ENCODE measurements at places on chromosomes 7 and 10.

DNA sequence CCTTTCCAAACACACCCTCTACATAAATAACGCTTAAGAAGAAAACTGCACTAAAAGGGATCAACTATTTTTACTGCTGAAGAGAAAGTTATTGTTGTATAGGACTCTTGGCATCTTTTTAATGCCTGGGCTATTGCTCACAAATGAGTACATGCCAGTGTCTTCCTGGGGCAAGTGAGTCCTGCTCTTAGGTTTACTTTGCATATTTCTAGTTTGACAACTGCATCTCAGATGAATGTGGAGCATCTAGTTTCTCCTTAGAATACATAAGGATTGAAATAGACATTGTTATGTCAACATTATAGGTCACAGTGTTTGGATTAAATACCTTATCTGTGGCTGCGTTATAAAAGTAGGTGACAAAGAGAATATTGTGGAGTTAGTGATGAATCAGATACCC lies 44.5 kb downstream of the PSMC2 start:
- no peak for DNase-seq

- DNase-seq = no peak
Measured at GRCh38 chr7:68640103-68640502, 958.2 kb upstream of the AUTS2 start.

DNA sequence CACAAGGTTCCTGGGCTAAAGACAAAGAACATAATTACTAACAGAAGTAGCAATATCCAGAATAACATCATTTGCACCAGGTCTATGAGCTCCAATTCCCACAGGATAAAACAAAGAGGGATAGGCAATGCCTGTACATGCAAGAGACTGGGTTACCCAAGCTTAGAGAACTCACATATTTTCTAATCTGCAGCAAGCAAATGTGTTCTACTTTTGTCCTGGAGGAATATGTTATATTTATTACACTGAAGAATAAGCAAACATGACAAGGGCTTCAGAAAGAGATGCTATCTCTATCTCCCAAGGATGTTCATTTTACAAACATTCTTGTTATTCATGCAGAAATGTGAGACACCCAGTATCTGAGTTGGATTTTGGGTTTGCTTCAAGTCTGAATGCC lies 118.6 kb downstream of the MDFIC start:
- DNase-seq = no peak

DNA sequence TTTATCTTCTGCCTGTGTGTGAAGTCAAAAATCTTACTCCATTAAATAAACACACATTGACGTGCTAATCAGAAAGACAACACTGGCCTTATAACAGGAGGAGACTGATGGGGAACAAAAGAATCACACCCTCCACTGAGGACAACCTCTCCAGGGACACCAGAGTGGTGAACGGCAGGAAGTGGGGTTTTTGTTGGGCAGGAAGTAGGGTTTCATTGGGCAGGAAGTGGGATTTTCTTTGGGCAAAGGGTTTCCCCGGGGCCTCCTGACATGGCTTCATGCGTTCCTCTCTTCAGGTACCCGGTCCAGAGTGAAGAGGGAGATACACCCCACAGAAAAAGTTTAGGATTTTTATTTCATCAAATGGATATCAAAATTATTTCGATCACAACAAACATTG lies 30.6 kb downstream of the ADARB2 start:
- DNase-seq = no peak

DNA sequence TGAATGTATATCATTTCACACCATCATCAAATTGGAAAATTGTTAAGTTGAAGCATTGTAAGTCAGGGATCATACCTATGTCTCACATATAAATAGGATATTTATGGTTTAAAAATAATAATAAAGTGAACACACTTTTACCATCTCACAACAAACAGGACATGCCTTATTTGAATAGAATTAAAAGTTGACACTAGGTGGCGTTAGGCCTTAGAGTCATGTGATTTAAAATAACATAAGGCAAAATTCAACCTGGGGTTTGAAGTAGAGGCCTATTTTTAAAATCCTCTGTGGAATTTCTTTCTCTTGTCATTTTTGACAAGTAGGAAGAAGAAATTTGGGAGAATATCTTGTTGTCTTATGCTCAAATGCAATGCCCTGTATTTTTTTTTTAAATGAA lies 184.7 kb upstream of the PCDH15 start:
- no peak for DNase-seq

DNA sequence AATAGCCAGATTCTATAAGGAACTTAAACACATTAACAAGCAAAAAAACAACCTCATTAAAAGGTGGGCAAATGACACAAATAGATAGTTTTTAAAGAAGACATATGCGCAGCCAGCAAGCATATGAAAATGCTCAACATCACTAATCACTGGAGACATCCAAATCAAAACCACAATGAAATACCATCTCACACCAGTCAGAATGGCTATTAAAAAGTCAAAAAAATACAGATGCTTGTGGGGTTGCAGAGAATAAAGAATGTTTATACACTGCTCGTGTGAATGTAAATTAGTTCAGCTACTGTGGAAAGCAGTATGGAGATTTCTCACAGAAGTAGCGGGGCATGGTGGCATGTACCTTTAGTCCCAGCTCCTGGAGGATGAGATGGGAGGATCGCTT lies 164.0 kb downstream of the CHRM2 start:
- DNase-seq = no peak

- DNase-seq = no peak
Measured at GRCh38 chr7:87147500-87147899, 4.8 kb upstream of the DMTF1 start.

DNA sequence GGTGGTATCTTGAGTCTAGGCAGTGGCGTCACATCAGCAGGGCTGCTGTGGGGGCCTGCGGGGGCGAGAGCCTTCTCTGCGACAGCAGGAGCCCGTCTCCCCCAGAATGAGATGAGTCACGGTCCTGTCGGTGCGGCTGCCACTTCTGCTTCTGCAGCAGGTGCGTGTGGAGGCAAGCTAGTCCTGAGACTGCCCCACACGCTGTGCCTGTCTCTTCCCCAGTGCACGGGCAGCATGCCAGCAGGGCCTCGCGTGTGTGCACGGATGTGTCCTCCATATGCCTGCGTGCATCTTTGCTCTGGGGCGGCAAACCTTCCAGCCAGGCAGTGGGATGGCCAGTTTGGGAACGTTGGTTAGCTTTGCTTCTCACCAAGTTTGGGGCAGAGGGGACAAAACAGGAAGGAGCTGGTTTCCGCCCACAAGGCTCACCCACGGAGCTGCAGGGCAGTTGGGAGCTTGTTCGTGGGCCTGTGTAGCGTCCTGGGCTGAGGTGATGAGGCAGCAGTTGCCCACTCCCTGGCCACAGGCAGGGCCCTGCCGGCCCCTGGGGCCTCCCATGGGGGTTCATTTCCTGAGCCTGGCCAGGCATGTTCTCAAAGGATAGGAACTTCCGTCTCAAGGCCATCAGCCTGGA lies 60.8 kb upstream of the PPIF start:
- no peak for DNase-seq

DNA sequence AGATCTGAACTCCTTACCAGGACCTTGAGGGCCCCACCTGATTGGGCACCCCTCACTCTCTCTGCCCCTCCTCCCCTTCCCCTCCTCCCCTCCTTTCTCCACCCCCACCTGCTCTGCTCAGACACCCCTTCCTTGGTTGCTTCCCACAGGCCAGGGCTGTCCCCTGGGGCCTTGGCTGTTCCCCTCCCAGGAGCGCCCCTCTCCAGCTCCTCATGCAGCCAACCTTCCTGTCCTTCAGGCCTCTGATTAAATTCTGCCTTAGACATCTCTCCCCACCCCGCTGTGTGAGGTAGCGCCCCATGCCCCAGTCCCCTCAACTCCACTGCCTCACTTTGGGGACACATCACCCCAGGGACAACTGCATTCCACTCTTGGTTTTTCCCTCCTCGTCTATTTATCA lies 32.4 kb downstream of the HTRA1 start:
- DNase-seq = no peak

GRCh38 chr7:70568674-70569334 lies 563.1 kb upstream of the GALNT17 start:
- no peak for DNase-seq

DNA sequence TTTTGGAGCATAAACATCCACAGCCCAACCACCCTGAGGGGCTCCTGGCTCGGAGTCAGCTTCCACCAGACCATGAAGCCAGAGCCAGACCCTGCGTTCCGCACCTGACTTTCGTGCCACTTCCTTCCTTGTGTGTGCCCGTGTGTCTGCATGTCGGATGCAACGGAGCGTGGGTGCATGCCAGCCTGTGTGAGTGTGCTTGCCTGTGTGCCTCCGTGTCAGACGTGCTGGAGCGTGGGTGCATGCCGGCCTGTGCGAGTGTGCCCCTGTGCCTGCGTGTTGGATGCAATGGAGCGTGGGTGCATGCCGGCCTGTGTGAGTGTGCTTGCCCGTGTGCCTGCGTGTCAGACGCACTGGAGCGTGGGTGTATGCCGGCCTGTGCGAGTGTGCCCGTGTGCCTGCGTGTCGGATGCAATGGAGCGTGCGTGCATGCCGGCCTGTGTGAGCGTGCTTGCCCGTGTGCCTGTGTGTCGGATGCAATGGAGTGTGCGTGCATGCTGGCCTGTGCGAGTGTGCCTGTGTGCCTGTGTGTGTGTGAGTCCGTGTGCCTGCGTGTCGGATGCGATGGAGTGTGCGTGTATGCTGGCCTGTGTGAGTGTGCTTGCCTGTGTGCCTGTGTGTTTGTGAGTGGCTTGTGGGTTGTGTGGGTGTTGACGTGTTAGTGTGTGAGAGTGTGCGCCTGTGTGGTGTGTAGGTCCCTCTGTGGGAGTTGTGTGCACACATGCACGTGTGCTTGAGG lies 28.1 kb upstream of the KNDC1 start:
- no peak for DNase-seq
